ENCODE measurements at places on chromosomes 4 and X.

DNA sequence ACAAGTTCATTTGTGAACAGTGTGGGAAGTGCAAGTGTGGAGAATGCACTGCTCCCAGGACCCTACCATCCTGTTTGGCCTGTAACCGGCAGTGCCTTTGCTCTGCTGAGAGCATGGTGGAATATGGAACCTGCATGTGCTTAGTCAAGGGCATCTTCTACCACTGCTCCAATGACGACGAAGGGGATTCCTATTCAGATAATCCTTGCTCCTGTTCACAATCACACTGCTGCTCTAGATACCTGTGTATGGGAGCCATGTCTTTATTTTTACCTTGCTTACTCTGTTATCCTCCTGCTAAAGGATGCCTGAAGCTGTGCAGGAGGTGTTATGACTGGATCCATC, 5.5 kb downstream of the SPRY1 start:
- DNase-seq, result no peak

DNA sequence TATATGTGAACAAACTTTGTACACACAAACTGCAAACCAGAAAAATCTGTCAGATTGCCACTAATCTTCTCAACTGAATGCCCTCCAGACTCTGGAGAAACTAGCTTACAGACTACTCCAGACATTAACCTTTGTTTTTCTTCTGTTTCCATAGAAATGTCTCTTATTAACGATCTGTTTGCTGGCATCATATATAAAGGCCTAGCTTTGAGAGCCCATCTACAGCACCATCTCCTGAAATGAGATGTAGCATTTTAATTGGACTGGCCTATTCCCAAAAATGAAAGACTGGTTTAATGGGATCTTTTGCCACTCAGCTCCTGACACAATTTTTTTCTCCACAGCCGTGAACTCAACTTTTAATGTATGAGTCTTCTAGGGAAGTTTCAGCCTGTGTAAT, 266.0 kb upstream of the IL1RAPL1 start:
- DNase-seq, result no peak

- DNase-seq, result no peak
Observed at GRCh38 chr4:143017210-143017609, 167.5 kb upstream of the USP38 start.

GRCh38 chr4:2947926-2948325, 15.3 kb downstream of the NOP14 start:
- DNase-seq, result no peak

- no peak for DNase-seq
Observed at GRCh38 chrX:124249345-124249744, 83.1 kb upstream of the TEX13D start.

DNA sequence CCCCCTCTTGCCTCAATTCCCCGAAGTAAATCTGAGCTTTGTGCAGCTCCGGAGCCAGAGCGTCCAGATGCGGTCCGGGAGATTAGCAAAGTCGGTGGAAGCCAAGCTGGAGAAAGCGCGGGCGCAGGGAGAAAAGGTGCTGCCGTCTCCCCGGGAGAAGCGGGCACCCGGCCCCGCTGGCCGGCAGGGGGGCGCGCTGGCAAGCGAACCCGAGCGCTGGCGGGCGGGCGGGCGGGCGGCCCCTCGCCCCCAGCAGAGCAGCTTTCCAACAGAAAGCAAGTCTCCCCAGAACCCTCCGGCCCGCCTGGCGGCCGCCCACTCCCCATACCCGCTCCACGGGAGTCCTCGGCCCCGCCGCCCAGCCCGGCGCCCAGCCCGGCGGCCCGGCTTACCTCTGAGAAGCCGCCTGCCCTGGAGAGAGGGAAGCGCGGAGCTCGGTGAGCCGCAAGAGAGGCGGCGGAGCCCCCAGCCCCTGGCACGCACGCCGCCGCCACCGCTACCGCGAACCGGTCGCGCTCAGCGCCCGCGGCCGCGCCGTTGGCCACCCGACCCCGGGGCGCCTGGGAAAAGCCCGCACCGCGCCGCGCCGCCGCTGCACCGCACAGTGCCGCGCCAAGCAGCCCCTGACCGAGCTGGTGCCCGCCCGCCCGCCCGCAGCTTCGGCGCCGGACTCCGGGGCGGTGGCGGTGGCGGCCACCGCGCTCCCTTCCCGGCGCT, 529 bp upstream of the CITED1 start:
- DNase-seq, result no peak

DNA sequence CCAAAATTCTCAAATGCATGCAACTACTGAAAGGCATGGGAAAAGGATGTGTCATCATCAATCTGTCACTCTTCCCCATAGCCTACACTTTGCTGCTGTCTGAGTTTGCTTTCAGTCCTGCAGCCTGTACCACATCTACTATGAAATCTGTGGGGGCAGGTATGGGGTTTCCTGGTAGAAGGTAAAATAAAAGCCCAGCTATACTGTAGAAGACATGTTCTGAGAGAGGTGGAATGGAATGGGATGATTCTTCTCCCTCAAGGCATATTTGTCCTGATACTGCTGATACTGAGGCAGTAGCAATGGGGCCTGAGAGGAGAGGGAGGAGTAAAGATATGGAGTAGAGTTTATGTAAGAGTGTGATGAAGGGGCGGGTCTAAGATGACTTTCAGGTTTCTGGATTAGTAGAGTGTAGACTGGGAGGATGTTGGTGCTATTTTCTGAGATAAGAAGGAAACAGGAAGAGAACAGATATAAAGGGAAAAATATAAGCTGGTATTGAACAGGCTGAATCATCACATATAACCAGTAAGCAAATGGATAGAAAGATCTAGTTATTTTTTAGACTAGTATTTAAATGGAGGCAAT, 38.7 kb upstream of the GYPA start:
- DNase-seq, result no peak

GRCh38 chrX:151515237-151515636, 48.2 kb upstream of the PASD1 start:
- no peak for DNase-seq

DNA sequence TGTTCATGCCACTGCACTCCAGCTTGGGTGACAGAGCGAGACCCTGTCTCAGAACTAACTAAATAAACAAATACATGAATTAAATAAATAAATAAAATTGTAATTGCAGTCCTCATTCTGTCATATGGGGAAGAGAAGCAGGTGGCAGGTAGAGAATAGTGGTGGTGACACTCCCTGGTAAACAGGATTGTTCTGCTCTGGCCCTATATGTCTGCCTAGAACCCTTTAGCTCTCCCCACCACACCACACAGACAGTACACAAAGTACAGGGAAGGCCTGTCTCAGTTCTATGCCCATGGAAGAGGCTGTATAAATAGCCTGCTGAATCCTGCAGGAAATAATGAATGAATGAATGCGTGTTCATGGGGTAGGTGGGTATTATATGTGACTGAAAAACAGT, 117.7 kb downstream of the CEP135 start:
- DNase-seq, result no peak

GRCh38 chr4:24701683-24702082, 93.7 kb upstream of the SOD3 start:
- no peak for DNase-seq

GRCh38 chrX:9532349-9532748, 67.5 kb downstream of the TBL1X start:
- no peak for DNase-seq

- no peak for DNase-seq
Observed at GRCh38 chr4:59983852-59984251, 1216.3 kb upstream of the ADGRL3 start.

DNA sequence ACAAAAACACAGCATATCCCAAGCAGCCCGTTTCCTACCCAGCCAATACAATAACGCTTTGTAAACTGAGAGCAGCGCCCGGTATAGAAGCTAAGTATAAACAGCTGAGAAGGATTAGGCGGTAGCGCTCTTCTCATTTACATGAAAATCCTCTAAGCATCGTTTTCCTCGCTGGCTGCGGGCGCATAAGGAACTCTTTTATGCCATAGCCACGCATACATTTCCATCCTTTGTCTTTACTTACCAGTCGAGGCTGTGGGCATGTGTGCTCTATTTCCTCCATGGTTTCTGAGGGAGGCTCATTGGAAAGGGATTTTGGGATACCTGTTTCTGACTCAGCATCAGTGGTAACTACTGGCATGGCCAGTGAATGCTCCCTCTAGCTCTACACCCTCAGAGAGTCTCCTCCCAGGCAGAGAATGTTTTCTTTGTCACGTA, 383 bp downstream of the PCYT1B start:
- no peak for DNase-seq

GRCh38 chrX:11381464-11381863, 88.3 kb downstream of the AMELX start:
- no peak for DNase-seq

- DNase-seq, result no peak
Observed at GRCh38 chrX:40101430-40101802, 3.7 kb upstream of the BCOR start.

DNA sequence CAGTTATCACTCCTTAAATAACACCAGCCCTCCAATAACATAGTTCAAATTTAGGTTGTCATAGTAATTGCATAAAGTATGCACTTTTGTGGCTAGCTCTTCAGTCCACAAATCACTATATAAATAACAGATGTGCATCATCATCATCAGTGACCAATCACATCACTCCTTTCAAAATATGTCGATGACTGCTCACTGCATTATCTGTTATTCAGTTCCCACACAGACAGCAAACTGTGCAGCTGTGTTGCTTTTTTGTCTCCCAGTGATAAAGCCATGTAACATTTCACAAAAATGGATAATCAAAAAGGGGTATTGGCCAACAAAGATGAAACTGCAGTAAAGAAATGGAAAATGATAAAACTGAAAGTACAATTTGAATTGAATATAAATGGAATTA, 205.4 kb downstream of the DCLK2 start:
- no peak for DNase-seq

GRCh38 chr4:102778720-102779119, 18.0 kb upstream of the MANBA start:
- no peak for DNase-seq

- DNase-seq, result no peak
Observed at GRCh38 chr4:143260750-143261149, 75.9 kb upstream of the GAB1 start.

DNA sequence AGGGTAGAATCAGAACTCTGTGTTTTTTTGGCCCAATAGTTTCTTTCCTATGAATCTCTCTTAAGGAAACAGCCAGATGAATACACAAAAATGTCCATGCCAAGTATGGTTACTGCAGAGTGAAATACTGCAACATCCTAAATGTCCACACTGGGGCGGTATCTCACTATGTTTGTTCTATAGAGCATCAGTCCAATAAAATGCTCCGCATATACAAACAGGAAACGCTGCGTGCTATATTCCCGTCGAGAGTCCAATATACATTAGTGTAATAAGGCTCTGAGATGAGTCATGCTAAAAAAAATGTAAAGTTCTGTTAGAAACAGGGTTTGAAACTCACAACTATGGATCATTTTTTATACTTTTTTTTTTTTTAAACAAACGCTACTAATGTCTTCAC, 72.9 kb upstream of the ENOX2 start:
- no peak for DNase-seq

DNA sequence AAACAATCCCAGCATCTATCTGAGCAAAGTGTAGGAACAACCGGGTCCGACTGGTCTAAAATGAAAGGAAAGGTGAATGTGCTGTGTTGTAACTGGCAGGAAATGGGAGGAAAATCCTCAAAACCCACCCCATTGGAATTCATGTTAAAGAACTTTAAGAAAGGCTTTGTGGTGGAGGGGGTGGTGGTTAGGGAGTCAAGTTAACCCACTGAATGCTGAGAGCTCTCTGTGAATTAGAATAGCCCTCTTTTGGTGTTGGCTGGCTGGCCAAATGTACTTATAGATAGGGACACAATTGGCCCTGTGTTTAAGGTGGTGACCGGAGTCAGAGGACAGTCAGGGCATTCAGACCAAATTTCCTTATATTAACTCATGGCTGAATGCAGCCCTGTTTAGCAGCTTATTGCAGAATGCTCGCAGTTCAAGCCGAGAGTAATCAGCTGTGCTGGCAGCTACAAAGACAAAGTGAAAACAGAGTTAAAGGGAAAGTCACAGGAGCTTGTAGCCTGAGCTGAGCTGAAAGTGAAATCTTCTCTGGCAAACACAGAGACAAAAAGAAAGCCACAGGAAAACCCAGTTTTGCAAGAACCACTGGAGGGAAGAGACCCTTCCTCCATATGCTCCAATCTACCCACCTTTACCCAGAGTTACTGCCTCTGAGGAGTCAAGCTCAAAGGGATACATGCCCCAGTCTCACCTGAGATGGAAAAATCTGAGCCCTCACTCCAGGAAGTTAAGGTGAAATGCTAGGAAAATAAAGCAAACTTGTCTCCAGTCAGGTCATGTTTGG, 38.5 kb upstream of the UGT2B7 start:
- DNase-seq, result no peak

DNA sequence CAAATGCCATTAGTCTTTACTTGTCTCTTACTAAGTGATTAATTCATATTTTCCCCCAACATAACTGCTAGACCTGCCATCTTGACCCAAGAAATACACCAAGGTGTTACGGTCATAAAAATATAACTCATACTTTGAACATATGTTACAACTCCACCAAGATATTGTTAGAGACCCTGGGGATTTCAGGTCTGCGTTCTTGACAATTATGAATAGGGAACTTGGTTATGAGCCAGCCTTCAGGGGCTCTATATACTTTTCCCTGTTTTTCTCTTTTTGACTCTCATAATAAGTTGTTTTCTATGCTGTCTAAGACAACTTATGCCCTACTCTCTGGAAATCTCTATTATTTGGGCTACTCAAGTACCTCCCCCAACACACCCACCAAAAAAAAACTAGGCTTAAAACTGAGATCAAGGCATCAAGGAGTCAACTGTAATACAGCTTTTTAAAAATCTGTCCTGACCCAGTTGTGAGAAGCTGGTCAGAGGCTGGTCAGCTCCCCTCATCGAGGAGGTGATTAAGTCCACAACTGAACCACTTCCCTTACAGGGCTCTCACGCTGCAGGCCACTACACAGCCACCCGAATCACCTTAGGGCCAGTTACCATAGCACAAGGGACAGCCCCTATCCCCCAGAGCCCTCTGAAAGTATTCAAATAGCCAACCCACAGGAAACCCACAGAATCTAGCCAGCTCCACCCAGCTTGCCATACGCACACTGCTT, 10.5 kb upstream of the TLR3 start:
- DNase-seq, result no peak

DNA sequence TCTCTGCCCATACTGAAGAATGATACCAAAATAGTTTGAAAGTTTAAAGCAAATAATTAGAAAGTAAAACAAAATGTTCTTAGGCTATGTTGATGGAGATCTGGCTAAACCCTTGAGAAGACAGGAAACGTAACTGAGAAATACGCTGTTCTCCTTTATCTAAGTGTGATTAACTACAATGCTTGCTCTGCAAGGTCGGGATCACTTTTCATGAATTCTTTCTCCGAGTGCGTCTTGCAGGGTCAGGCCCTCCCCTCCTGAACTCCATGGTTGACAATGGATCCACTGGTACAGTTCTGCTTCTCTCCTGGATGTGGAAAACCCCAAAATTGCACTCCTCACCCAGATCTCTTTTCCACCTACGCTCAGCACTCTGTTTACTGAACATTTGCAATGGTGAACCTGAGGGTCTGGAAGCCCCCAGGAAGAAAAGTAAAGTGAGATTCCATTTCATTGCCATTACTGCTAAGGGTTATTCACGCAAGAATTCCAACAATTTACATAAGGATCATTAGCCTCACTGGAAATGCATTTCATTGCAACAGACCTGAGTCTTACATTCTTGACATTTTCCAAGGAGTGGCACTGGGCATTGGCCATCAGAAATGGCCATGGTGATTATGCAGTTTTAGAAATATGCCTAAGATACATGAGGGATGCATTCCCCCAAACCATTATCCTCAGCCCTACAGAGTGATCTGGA, 24.6 kb upstream of the WWC2 start:
- DNase-seq, result no peak
